Ureter (tissue), 1 donor: ENCODE measurements at places on chromosomes 5 and 9. TPM values are rescaled to one million over a fixed set of nuclear protein-coding genes. Genes with fewer than 3 reads are reported as not detected.

- DNase-seq, result no peak
These were observed 17.9 kb downstream of the SRFBP1 start for GRCh38 chr5:121979691-121980090.

DNA sequence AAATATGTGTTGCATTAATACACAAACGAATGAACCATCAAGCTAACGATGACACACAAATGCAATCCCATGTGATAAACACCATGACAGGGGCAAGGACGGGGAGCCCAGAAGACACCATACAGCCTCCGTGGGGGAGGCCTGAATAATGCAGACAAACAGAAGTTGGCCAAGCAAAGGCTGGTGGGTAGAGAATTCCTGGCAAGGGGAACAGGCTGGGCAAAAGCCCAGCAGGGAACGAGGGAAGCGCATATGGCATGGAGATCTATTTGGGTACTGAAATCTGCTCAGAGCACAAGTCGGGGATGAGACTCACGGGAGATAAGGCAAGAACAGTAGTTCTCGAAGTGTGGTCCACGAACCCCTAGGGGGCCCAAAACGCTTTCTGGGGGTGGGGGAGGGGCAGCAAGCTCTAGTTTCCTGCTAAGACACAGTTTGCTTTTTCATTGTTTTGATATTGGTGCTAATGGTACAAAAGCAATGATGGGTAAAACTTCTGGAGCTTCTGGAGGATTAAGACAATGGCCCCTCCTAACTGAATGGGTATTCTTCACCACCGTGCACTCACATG is 42.9 kb upstream of the FBXW11 start:
- no peak for DNase-seq

Gene CTXN3
- not detected for total RNA-seq

DNA sequence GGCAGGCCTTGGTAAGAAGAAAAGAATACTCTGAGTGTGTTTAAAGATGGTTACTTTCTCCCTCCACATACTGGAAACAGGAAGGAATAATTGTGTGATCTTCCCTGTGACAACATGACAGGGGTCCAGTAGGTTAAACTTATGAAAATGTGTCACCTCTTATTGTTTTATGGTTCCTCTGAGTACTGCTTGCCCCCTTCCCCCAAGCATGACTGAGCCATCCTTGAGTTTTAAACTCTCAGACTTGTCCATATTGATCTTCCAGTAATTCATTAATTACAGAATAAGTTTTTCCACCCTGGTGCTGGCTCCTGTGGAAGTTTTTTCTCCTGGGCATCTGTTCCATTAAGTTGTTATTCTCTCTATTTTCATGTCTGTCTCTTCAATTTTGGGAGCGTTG is 95.8 kb downstream of the CNTLN start:
- DNase-seq, result no peak

DNA sequence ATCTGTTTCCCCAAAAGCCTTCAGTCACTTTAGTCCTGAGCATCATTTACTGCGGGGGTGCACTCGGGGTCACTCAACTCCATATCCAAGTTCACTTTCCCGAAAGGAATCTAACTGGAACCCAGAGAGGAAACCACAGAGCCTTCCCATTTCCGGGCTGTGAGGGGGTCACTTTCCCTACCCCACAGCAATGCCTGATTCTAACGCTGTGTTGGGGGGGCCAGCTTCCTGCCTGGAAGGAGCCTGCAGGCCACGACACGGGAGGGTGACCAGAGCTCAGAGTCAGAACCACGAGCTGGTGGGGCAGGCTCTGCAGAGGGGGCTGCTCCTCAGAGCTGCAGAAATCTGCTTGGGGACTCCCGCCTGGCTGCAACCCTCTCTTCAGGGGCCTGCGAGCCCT is 20.3 kb downstream of the BRD9 start:
- no peak for DNase-seq

Gene PAEP
- not detected for total RNA-seq

DNA sequence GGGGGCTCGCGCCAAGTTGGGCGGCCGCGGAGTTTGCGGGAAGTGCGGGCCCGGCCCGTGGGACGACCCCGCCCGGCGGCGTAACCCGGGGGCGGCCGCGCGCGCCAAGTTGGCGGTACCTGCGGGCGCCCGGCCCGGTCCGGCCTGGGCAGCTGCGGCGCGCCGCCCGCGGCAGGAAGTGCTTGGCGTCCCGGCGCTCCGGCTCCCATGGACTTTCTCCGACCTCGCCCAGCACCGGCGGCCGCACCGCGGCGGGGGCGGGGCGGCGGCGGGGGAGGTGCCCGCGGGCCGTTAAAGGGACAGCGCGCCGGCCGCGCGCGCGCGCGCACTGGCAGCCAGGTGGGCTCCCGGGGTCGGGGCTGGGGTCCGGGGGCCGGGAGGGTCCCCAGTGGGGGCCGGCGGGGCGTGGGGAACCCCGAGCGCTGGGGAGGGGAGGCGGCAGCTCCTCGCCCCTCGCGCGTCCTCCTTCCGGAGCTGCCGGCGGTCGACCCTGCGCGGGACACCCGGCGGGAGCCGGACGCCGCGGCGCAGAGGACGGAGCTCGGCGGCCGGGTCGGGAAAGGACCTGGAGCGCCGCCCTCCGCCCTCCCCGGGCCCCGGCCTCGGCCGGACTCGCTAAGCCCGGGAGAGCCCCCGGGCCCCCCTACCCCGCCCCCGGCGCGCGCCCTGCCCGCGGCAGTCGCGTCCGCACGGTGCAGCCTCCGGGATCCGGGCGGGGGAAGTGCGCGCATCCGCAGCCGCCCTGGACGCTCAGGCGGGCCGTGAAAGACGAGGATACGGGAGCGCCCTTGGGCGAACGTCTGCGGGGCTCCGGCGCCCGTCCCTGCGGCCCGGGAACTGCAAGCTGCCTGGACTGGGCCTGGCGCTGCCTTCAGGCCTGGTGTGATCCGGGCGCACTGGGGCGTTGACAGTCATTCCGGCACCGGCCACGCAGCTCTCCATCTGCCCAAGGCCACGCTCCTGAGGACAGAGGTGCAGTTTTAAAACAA is at the start of gene NACC2:
Gene NACC2 (minus strand): TSS at position 220 of the 989 bp plus-strand sequence. CDS start 44,768 bp downstream, outside the sequence.
- DNase-seq, result no peak

Gene OR13C4
- not detected for total RNA-seq

Gene TLR4
- total RNA-seq, result 23.5 TPM

DNA sequence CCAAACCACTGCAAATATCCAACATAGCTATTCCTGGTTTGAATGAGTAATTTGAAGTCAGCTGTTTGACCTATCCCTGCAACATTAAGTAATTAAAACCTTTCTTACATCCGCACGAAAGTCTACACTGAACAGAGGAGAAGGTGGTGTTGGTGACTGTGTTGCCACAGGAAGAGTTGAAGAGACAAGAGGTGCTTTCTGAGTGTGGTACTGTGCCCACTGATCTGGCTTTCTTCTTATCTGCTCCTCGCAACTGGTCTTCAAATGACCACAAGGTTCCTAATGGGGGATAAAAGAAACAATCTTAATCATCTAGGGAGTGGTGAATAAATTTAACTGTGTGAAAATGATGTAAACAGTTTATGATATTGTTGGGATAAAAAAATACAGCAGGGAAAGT is 29.4 kb upstream of the PDCL start:
- DNase-seq, result no peak

GRCh38 chr5:91288118-91288916 is 94.8 kb downstream of the ARRDC3 start:
- DNase-seq, result no peak

Gene ANXA2R
- 4.4 TPM for total RNA-seq

Gene ITK
- 4.7 TPM for total RNA-seq

GRCh38 chr9:128899566-128900322 is 17.8 kb downstream of the LRRC8A start:
- no peak for DNase-seq

Gene GFI1B
- total RNA-seq, result not detected

DNA sequence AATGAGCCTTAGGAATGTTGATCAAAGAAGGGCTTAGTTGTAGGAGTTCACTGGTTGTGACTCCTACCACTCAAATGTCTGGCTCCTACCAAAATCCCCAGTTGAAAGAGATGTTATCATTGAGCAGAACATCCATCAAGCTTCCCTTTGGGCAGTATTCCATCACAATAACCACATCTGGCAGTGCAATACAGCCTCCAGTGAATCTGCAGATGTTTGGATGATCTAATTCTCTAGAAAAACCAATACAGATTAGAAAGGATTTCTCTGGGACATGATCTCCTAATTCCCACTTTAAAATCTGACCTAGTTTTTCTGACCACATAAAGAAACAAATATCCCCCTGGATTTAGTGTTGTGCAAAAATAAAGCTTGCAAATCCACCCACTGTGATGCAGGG is 81.6 kb downstream of the TMEM215 start:
- no peak for DNase-seq

Gene CACNA1B
- 0.23 TPM for total RNA-seq

DNA sequence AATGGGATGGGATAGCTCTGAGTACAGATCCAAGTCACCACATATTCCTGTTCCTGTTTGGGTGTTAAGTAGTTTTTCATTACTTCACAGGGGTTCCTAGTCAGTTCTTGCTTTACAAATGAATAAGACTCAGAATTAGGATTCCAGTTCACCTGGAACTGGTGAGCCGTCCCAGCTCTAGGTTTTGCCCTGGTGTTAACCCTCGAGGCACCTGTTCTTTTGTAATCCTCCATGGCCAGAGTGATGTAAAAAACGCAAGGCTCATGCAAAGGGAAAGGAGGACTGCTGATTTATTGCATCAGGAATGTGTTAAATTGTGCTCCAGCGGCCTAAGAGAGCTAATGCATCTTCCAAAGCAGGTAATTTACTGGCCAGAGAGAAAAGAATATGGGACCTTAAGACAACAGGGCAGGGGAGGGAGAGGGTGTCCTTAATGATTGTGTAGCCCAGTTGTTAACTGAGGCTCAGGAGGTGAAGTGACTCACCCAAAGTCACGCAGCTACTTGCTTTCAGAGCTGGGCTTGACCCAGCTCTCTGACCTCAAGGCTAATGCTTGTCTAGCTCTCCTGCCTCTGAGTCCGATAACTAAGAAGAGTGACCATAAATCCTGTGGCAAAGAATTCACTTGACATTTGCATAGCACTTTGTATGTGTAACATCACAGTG is 70.5 kb downstream of the DMRT2 start:
- DNase-seq, result no peak

DNA sequence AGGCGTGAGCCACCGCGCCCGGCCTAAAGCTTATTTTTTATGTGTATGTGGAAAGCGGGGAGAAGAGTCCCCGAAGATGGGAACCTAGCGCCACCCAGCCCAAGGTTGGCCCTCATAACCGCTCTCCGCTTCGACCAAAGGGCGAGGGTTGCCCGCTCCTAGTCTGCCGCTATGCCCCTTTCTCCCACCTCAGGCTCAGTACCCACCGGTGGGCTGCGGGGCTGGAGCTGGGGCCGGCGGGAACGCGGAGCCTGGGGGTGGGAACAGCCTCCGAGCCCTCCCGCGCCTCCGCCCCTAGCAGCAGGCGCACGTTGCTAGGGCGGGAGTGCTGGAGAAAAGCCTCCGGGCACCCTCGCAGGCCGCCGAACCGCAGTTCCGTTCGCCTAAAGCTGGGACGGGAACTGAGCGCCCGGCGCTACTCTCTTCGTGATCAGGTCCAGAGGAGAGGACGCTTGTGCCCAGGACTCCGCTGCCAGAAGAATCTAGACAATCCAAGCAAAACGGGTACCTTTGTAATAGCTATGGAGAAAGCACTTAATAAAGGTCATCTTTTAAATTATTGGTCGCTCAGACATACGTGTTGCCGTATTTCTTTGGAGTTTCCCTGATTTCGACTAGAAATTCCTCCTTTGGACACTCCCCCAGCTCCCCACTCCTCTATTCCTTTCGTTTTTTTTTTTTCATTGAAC is at the start of gene WDR31:
Gene WDR31 (minus strand): TSS at position 265 of the 689 bp plus-strand sequence. CDS start 8,253 bp downstream, outside the sequence.
- peak; percentile 88 for DNase-seq

DNA sequence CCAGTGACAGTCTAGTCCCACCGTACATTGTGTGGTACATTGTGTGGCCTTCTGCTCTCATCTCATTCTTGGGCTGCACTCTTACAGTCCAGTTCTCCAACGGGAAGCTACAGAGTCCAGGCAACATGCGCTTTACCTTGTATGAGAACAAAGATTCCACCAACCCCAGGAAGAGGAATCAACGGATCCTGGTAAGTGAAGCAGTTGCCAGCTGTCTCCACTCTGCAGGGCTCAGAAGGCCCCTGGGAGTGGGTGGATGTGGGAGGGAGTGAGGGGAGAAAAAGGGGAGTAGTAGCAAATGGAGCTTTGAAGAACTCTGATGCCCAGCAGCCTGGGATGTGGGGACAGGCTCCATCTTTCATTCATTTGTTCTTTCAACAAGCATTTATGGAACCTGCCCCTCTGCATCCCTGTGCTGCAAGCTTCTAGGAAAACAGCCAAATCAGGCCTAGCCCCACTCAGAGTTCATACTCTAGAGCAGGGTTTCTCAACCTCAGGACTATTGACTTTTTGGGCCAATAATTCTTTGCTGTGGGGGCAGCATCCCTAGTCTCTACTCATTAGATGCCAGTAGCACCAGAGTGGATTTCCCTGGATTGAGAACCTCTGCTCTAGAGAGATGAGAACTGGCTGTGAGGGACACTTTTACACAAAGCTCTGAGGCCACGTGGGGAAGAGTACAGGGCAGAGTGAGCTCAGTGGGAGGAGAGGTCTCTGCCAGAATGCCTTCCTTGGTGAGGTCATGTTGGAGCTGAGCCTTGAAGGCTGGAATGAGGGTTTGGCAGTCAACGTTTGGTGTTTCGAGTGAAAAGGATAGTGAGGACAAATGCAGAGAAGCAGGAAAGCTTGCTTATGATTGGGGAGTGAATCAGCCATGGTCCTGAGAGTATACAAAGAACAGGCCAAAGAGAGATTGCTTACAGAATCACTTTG is 1.1 kb downstream of the POLR1E start:
- peak; percentile 73 for DNase-seq

- DNase-seq, result no peak
These were observed 84.8 kb upstream of the FAM169A start for GRCh38 chr5:74950836-74951515.

DNA sequence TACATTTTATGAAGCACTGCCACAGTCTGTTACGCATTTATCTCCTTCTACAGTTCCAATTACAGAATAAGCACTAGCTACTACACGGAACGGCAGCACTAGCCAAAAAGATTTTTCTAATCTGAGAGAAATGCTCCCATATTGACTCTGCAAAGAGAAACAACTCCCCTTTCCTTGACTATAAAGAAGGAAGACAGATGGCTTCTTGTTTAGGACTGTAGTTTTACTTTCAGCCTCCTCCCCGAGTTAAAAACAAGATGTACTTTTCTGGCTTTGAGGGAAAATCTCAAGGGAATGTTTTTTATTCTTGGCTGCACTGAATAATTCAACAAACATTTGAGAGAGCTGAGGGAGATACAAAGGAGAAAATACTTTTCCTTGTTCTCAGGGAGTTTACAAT is 1.9 kb upstream of the SLC44A1 start:
- DNase-seq, result no peak

Gene CCDC192
- total RNA-seq, result 1.2 TPM

Gene LCP2
- total RNA-seq, result 21.7 TPM

- DNase-seq, result no peak
These were observed 1.4 kb upstream of the CDKN2AIPNL start for GRCh38 chr5:134413046-134413445.

DNA sequence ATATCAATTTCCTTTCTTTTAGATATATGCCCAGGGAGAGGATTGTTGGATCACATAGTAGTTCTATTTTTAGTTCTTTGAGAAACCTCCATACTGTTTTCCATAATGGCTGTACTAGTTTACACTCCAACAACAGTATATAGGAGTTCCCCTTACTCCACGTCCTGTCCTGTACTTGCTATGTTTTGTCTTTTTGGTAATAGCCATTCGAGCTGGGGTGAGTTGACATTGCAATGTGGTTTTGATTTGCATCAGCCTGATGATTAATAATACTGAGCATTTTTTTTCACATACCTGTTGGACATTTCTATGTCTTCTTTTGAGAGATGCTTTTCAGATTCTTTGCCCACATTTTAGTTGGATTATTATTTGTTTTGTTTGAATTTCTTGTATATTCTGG is 445.9 kb downstream of the NTRK2 start:
- DNase-seq, result no peak

Gene SLC6A7
- 0.10 TPM for total RNA-seq
